ENCODE measurements at places on chromosomes 13 and 19.

- DNase-seq = no peak
Measured at GRCh38 chr19:31253526-31254179, 95.6 kb downstream of the TSHZ3 start.

DNA sequence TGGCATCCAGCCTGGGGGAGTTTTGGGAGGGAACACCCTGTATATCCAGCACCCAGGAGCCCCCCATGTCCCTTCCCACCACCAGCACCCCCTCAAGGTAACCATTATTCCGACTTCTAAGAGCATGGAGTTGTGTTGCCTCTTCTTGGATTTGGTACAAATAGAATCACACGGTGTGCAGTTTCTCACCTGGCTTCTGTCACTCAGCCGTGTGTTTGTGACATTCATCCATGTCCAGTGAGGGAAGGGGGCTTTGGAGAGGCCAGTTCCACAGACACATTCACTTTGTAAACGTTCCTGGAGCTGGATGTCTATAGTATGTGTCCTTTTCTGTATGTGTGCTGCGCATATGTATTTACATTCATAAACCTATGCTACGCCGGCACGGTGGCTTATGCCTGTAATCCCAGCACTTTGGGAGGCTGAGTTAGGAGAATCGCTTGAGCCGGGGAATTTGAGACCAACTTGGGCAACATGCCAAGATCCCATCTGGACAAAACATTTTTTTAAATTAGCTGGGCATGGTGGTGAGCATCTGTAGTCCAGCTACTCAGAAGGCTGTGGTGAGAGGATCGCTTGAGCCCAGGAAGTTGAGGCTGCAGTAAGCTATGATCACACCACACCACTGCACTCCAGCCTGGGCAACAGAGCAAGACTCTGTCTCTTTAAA lies 36.6 kb downstream of the MYH14 start:
- DNase-seq = no peak

GRCh38 chr19:14118165-14119051 lies 846 bp upstream of the PRKACA start:
- DNase-seq = peak; percentile 84

DNA sequence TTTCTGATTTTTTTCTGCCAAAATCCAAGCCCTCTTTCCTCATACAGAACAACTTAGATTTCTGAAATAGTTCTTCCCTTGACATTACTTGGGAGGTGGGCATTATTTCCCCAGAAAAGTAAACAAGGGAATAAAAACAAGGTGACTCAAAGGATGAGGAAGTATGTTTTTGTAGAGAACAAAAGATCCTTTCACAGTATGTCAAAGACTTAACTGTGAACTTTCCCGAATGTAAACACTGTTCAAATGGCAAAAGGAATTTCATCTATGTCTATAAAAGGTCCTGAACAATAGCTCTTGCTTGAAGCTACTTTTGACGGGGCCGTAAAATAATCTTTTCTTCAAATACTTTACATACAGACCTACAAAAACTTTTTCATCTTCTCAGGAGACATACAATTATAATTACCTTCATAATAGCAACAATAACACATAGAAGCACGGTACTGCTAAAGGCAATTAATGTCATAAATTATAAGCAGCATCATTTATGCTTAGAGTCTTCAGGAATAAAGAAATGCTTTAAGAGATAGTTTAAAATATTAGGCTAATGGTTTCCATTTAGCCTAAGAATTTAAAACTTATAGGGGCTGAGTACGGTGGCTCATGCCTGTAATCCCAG lies 191.1 kb downstream of the RGCC start:
- DNase-seq = no peak

DNA sequence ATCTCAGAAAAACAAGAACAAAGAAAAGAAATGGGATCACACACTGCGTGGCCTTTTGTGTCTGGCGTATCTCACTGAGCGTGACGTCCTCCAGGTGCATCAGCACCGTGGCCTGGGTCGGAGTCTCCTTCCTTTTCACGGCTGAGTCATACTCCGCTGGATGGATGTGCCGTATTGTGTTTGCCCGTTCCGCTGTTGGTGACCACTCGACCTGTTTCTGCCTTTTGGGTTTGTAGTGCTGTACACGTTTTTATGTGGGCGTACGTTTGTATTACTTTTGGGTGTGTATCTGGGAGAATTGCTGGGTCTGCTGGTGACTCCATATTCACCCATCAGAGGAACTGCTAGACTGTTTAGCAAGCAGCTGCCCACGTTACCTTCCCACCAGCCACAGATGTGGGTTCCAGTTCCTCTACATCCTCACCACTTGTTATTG lies 11.4 kb downstream of the ARID3A start:
- no peak for DNase-seq

DNA sequence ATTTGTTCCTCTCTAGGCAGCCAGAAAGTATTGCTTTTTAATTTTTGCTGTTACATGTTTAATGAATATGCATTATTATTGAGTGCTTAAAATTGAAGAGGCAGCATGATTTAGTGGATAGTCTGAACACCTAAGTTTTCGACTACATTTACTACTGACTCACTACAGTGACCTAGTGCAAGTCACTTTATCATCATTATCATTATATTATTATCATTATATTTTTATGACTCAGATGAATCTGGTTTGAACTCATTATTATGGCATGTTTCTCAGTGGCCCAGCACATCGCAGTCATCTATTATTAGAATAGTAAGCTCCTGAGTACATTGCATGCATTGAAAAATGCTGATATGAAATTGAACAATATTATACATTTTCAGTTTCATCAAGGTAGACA lies 351.2 kb upstream of the PRR20A start:
- no peak for DNase-seq

GRCh38 chr13:32917504-32917903 lies 98.7 kb upstream of the KL start:
- no peak for DNase-seq

- DNase-seq = no peak
Measured at GRCh38 chr13:113862191-113862930, 1.5 kb downstream of the GAS6 start.

GRCh38 chr19:291006-291521 lies at the start of gene PLPP2:
TSS of gene PLPP2 (minus strand) at chr19:291403. CDS start at chr19:291336, 67 bp downstream.
- DNase-seq = no peak

DNA sequence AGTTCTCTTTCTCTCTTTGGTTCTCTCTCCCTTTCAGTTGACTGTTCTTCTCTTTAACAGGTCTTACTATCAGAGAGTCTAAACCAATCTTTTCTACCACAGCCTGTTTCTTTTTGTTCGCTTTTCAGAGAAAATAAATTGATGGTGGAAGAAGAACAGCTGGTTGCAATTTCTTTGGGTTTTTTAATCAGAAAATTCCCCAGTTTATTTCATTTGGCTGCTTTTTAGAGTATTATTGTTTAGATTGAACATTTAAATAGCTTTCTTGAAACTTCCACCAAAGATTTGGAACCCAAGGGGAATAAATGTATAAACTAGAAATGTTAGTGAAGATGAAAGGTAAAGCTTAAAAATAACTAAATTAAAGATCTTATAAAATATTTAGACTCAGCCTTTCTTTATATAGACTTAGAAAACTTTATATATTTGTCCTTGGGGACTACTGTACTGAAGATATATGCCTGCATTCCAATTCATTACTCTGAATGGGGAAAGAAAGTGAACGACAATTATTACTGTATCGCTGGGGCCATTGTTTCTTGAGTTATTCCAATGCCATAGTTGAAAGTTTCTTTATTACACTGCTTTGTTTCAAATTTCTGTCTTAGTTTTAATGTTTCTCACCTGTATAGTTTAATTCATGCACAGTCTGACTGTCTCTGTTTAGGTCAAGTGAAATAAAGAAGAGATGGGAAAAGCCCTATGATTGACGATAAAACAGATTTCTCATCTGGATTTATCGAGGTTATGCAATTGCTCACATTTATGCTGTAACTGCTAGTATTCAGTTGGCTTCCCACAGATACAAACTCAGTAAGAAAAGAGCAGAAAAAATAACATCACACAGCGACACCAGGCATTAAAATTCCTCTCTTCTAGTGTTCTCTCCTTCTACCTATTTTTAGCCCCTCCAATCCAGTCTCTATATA lies 169.4 kb upstream of the CSNK1A1L start:
- DNase-seq = no peak

GRCh38 chr19:51296336-51297093 lies 14.9 kb upstream of the IGLON5 start:
- DNase-seq = no peak

- DNase-seq = no peak
Measured at GRCh38 chr19:22427960-22428913, 6.1 kb upstream of the ZNF98 start.

- no peak for DNase-seq
Measured at GRCh38 chr19:10826846-10827245, 9.2 kb downstream of the TMED1 start.

GRCh38 chr19:42291435-42291810 lies 10.5 kb upstream of the PRR19 start:
- DNase-seq = no peak

- no peak for DNase-seq
Measured at GRCh38 chr13:103134271-103134670, 68.1 kb upstream of the SLC10A2 start.

DNA sequence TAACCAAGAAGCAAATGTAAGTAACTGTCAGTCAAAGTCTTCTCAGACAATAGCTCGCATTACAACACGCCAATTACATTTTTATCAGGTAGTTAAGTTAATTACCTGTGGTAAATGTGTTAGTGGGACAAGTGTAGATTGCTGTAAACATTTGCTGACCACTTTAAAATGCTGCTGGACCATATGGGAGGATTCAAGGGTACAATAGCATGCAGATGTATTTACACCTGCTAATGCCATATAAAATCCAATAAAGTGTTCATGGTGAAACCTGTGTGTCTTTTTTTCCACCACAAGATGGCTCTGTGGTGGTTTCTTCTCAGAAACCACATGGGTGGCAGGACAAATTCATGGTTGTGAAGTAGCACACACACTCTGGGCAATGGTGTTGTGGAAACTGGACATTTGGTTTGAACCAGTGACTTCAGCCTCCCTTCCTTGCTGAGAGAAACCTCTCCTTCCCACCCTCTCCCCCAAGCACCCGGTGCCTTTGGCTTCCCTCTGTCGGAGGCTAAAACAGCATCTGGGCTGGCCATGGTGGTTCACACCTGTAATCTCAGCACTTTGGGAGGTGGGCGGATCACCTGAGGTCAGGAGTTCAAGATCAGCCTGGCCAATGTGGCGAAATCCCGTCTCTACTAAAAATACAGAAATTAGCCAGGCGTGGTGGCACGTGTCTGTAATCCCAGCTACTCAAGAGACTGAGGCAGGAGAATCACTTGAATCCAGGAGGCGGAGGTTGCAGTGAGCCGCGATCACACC lies 18.1 kb upstream of the GTF3A start:
- peak; percentile 63 for DNase-seq

DNA sequence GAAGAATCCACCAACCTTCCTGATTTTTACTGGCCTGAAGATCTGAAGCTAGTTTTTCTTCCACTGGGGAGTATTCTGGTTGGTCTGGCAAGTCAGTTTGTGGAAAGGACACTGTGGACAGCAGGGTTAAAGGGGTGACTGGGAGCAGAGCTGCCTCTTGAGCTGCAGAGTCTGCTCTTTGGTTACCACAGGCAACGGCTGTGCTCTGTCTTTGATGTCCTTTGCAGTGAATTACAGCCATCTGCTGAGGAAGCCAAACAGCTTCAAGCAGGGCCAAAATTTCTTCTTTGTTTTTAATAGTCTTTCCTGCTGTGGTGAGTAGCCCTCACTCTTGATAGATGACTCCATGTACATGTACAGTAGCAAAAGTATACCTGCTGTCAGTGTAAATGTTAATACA lies 75.7 kb downstream of the ZNF100 start:
- DNase-seq = no peak

DNA sequence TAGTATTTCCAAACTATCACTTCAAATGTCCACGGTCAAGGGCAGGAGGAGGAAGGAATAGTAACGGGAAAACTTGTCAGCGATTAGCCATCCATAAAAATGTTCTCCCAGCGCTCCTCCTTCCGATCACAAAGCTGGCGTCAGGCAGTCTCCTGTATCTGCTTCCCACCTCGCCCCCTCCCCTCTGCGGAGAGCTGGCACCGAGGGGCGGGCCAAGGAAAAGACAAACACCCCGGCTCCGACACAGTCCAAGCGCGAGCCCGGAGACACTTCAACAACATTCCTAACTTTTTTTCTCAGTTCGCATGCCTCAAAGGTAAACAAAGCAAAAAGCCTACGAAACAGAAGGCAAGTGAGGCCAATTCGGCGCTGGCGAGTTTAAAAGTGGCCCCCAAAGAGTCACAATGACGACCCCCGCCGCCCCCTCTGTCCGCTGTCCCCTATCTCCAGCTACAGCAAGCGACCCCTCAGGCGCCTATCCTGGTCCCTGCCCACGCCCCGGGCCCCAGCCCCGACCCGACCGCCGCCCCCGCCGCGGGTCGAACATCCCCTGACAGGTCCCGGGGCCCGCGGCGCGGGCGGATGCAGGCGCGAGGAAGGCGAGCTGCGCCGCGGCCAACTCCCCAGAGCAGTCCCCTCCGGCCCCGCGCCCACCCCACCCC lies 736 bp downstream of the SMAD9 start:
- peak; percentile 52 for DNase-seq

DNA sequence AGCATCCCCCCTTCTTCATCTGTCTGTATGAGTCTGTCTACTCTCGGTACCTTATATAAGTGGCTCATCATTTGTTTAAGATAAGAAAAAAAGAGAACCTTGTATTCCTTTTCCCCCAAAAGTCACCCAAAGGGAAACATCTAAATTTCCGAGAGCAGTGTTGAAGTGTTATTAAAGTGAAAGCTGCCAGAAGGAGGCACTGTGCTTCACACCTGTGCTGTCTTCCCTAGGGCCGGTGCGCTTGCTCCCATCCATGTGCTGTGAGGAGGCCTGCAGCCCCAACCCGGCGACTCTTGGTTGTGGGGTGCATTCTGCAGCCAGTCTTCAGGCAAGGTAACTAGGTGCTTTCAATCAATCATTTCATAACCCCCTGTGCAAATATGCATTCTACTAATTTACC lies 97.5 kb downstream of the TNFRSF19 start:
- no peak for DNase-seq

DNA sequence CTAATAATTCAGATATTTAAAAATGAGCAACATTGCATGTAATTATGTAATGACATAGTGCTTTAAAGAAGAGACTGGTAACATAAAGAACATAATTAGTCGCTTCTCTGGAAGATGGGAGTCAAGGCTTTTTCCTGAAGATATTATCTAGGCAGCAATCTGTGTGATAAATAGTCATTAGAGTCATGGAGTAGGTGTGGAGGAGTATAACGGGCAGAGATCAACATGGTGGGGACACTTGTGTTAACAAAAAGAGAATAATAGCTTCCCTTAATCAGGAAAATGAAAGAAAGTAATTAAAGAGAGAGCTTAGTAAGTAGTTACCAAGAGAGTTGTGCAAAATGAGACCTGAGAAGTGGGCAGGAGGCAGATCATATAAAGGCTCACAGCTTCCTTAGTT lies 1417.1 kb upstream of the ATXN8OS start:
- no peak for DNase-seq

GRCh38 chr13:32354040-32354439 lies 38.7 kb downstream of the BRCA2 start:
- DNase-seq = no peak

DNA sequence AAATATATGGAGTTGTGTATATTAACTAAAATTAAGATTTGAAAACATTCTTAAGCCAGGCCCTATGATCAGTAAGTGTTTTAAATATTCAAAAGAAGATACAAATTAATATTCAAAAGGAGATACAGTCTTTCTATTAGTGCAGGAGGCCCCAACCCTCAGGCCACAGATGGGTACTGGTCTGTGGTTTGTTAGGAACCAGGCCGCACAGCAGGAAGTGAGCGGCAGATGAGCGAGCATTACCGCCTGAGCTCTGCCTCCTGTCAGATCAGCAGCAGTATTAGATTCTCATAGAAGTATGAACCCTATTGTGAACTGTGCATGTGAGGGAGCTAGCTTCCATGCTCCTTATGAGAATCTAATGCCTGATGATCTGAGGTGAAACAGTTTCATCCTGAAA lies 232.9 kb downstream of the FOXO1 start:
- no peak for DNase-seq

Data from AG20443 (cell line).